ENCODE measurements at places on chromosomes 6 and 20. TPM values are rescaled to one million over a fixed set of nuclear protein-coding genes. Genes with fewer than 3 reads are reported as not detected.
A peak's percentile ranks its signal among the peaks of the same experiment; 100 is the strongest.

TRIM31 gene
- total RNA-seq: 44.4 TPM

NOX3 gene
- total RNA-seq: not detected

GRCh38 chr6:119395192-119395591, 45.6 kb upstream of the MAN1A1 start:
- DNase-seq: no peak

GRCh38 chr6:95581073-95581472, 3.7 kb downstream of the MANEA start:
- DNase-seq: no peak

- DNase-seq: peak; percentile 36
Observed at GRCh38 chr6:46410334-46410953, 80.8 kb downstream of the RCAN2 start.

DNA sequence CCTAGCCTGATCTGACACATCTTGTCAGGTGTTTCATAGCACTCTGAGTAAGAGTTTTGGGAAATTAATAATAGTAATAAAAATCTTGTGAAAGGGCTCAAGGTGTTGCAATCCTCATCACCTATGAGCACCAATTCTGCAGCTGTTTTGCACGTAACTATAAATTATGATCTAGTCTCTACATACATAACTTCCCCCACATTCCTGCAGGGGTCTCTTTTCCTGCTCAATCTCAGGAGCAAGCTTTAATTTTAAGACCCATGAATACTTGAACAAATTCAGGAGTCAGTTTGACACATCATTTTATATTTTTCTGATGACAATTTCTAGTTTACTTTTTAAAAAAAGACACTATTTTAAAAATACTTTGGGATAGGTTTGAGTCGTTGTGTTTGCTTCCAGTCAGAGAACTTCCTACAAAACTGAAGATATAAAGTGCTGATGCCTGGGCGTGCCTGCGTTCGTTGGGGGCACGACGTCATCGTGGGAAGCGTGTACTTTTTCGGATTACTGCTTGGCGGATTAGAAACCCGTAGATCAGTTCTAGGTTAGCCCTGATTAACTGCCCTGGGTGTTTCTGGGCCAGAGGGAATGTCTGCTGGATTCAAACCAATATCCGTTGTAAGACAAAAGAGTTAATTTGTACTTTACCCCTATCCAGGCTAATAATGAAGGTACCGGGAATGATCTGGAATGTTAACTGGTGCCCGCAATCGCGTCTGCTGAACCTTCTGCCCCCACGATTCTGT, 1.0 kb upstream of the E2F3 start:
- no peak for DNase-seq

DNA sequence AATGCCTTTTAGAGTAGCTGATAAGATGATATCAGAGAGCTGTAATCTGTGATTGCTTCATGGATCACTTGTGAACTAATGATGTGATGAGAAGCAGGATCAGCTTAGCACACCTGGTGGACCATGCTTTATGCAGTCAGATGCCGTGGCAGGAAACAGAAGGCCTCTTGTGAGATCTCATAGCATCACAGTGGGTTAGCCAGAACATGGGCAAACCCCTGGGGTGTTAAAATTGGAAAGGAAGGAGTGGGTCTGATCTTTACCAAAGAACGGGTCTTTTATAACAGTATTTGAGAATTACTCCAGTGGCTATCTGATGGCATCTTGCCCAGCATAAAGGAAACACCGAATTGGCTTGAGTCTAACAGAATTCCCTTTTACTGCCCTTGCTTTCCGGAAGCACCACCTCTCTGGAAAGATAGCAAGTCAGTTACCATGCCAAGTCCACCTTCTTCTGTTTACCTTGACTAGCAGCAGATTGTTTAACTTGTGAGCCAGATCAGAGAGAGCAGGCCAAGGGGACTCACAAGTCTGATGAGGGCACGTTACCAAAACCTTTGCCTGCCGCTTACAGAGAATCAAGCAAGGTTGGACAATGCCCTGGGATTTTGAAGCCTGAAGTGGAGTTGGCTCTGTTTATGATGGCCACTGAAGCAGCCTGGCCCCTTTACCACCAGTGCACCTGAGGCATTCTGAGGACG, 20.9 kb upstream of the SRF start:
- DNase-seq: peak; percentile 71

DNA sequence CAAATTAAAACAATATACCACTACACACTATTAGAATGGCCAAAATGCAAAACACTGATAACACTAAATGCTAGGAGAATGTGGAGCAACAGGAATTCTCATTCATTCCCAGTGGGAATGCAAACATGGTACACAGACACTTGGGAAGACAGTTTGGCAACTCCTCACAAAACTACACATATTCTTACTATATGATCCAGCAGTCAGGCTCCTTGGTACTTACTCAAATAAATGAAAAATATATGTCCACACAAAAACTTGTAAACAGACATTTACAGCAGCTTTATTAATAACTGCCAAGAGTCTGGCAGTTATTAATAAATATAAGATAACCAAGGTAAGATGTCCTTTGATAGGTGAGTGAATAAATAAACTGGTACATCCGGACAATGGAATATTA, 44.9 kb downstream of the ABHD12 start:
- DNase-seq: no peak

DNA sequence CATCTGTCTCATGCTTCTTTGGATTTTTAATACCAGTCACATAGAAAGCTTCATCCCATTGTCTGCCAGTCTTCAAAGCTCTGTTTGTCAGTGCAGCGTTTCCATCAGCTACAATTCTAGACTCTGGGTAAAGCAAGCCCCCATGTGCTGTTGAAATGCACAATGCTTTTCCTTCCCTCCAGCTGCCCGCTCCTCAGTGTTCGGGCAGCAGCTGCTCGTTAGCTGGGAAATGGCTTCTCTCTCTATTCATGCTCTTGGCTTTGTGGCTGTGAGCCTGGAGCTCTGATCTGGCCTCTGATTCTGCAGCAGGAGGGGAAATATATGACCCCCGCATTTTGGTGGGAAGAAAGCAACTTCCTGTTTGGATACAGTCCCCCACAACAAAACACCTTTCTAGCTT, 213.0 kb upstream of the CDYL start:
- DNase-seq: no peak

DNA sequence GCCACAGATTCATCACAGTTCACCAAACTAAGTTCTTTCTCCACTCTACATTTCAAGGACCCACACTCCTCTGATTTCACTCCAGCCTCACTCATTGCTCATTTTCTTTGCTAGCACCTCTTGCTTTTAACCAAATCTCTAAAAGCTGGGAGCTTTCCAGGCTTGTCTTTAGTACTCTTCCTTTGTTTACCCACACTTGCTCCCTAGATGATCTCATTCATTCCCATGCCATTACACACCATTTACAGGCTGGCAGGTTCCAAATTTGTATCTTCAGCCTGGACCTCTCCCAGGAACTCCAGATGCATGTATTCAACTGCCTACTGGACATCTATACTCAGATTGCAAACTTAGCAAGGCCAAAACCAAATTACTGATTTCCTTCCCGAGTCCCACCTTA, 5.3 kb upstream of the GUCA1B start:
- peak; percentile 34 for DNase-seq

DNA sequence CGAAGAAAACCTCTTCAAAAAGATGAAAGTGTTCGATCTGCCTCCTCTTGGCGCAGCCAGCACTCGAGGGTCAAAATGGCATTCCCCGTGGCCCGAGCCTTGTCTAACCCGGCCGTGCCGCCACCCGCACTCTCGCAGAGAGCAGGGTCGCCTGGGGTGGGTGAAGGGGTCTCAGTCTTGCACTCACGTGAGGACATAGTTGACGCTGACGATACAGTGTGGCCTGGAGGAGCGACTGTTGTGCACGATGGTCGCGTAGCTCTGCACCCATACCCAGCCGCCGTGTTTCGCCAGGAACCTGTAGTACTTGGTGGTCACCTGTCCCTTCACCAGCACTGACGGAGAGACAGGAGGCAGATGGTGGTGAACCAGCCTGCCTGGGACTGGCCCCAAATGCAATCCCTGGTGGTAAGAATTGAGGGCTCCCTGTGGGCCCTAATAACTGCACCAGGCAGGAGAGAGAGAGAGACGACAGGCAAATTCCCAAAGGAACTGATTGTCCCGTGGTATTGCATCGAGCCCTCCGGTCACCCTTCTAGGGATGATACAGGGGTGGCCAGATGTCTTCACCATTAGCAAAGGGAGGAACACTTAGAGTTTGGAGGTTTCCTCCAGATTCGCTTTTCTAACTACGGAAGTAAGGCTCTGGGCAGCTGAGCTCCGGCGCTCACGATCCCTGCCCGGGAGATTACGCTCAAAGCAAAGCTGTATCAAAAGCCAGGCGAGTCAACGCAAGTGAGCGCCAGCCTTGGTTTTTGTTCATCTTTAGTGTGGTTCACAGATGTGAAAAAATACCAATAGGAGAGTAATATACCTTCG, 17.4 kb downstream of the SIM1 start:
- no peak for DNase-seq

GRCh38 chr20:49595811-49596561, 28.0 kb upstream of the PTGIS start:
- no peak for DNase-seq

DNA sequence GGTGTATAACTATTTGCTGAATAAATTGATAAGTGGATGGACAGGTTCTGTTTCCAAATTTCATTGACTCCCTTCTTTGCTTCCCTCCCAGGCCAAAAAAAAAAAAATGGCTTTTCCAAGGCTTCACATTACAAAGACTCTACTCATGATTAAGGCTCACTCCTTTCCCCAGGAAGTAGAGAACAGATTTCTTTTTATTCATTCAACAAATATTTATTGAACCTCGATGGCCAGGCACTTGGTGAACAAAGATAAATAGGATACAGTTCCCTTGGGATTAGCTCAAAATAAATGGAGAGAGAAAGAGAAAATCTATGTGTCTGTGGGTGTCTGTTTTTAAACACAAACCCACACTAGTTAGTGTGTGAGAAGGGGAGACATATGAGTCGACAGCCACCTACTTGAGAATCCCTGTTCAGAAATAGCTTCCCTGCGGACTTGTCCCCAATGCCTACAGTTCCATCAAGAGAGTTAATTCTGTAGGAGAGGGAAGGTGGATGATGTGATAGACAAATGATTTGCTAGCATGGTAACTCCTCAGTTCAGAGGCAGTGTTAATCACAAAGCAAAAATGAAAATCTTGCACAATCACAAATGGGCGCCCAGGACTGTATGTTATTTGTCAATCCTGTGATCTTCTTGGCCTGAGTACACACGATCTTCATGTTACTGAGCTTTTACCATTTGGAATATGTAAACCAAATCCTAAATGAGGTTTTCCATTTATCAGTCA, 20.3 kb downstream of the TRAF3IP2 start:
- no peak for DNase-seq

- DNase-seq: peak; percentile 55
Observed at GRCh38 chr20:17699931-17700351, at the start of gene BANF2. Gene BANF2 (plus strand): TSS chr20:17699966. CDS start chr20:17725026, 25,060 bp downstream.

DNA sequence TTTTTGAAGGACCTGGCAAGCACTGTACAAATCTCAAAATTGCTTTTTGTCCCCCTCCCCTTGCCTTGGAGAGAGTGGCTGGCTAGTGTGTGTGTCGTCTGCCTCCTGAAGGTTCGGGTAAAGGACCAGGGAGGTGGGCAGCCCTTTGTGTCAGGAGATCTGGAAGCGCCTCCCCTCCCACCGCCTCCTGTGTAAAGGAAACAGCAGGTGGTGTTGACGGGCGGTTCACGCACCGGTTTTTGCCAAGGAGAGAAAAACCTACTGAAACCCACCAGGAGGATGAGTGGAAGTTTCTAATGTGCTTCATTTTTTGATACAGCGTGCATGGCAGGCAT, 1.2 kb downstream of the ENTPD6 start:
- peak; percentile 60 for DNase-seq

- DNase-seq: no peak
Observed at GRCh38 chr6:148426317-148426977, 83.8 kb downstream of the SASH1 start.

GRCh38 chr6:134932098-134932497, 17.8 kb downstream of the ALDH8A1 start:
- DNase-seq: no peak

DNA sequence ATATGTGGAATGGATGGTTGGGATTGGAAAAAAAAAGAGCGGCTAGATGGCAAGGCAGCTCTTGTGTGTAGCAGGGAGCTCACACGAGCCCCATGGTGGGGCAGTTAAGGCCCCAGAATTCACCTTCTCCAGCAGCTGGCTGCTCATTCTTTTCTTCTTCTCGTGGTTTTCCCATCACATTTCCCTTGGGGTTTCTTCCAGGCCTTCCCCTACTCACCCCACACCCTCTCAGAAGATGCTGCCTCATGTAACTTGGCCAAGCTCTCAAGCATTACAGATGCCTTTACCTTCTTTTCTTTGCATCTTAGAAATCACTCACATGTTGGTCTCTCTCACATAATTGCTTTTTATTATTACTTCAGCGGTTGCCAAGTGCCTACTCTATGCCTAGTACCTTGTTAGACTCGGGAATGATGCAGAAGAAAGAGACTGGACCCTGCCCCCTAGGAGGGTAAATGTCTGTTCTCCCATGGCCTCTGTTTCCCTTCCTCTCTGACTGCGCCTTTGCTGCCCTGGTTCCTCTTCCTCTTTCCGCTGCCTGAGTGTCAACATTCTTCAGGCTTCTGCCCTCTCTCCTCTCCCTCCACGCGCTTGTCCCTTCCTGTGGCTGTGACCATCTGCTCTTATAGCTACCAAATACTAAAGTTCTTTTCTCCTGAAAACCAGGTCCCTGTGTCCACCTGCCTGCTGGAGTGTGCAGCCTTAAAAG, 28.6 kb downstream of the PPARD start:
- DNase-seq: no peak

GRCh38 chr6:138912308-138912707, 75.7 kb downstream of the REPS1 start:
- DNase-seq: no peak

DNA sequence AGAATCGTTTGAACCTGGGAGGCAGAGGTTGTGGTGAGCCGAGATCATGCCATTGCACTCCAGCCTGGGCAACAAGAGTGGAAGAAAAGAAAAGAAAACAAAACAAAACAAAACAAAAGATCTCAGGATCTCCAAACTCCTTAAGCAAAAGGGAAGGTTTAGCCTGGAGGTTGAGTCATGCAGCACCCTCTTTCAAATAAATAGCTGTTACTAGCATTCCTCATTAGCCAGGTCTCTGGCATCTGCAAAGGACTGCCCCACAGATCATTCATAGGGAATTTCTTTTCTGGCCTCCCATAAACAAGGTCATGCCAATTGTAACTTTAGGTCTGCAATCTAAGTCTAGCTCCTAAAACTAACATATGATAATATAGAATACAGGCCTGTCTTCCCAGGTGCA, 37.2 kb downstream of the EDN1 start:
- no peak for DNase-seq

All from colonic mucosa (tissue), 4 donors.